HEK293T (cell line): ENCODE measurements at places on chromosomes 12 and 14.

GRCh38 chr14:77279719-77280118 is 8.7 kb upstream of the NGB start:
- no peak for DNase-seq

- peak; percentile 97 for DNase-seq
Measured at GRCh38 chr12:12999959-13000615, at the start of gene HEBP1. Gene HEBP1, minus strand, starts transcription at chr12:13000265. Its CDS starts 151 bp downstream, at chr12:13000114.

- DNase-seq = no peak
Measured at GRCh38 chr14:68675233-68675577, 117.7 kb downstream of the ZFP36L1 start.

- DNase-seq = no peak
Measured at GRCh38 chr12:92079054-92079385, 66.6 kb downstream of the BTG1 start.

DNA sequence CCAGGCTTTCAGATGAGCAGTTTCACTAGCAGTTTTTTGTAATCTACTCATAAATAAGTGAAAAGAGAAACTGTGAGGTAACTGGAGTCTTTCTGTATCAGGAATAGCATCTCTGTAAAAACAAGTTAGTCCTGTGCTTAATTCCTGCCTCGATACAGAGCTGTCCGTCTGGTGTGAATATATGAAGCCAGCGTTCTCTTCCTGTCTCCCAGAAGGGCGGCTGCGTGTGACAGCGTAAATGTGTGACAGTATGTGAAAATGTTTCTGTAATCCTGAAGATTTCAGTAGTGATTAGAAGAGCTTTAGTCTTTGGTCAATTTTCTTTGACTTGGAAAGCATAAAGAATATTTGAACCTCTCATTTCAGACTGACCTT is 150.3 kb downstream of the FBXL14 start:
- no peak for DNase-seq

GRCh38 chr14:88616697-88617096 is 53.9 kb downstream of the ZC3H14 start:
- DNase-seq = no peak

- DNase-seq = no peak
Measured at GRCh38 chr12:112140728-112141127, 15.4 kb downstream of the TRAFD1 start.

DNA sequence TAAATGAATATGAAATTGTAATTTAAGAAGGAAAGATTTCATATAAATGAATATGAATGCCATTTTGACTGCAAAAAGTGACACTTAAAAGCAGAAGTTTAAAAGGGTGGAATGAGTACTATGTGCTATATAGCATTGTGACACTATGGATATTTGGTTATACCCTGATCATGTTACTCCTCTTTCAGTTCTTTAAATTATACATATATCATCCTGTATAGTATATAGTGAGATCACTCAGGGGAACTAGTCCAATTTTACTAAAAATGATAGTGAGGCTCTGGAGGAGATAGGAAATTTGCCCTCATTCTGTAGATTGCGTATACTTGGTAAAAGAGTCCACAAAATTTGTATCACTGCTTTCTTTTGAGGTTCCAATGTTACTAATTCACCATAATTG is 155.7 kb upstream of the BTG1 start:
- no peak for DNase-seq

GRCh38 chr14:74942608-74943007 is 12.8 kb downstream of the PGF start:
- DNase-seq = no peak

GRCh38 chr14:69750495-69750894 is 16.4 kb upstream of the SRSF5 start:
- no peak for DNase-seq

- DNase-seq = no peak
Measured at GRCh38 chr14:76201162-76201561, 49.4 kb downstream of the GPATCH2L start.

DNA sequence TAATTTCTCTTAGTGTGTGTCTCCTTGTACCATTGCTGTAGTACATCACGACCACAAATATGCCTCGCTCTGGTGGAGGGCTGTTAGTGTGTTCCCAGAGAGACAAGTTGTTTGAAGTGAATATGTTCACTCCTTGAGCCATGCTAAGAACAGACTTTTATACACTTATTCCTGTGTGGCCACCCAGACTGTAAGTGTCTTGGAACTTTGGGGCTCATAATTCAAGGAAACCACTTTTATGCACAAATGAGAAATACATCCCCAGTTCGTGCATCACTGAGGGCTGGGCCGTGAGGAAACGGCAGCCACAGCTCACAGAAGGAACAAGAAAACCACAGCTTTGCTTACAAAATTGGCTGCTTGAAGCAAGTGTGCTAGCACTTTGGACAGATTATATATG is 362.2 kb upstream of the DDHD1 start:
- DNase-seq = no peak

- DNase-seq = no peak
Measured at GRCh38 chr14:103523575-103523954, 935 bp upstream of the CKB start.

GRCh38 chr14:99654235-99654985 is 9.5 kb downstream of the HHIPL1 start:
- DNase-seq = no peak

GRCh38 chr12:101564912-101565311 is 29.9 kb upstream of the MYBPC1 start:
- DNase-seq = no peak

- no peak for DNase-seq
Measured at GRCh38 chr12:53725824-53726223, 1.4 kb downstream of the CALCOCO1 start.

- DNase-seq = no peak
Measured at GRCh38 chr12:83122623-83122934, 435.9 kb downstream of the TMTC2 start.

- no peak for DNase-seq
Measured at GRCh38 chr14:24167469-24168114, 4.3 kb upstream of the REC8 start.

DNA sequence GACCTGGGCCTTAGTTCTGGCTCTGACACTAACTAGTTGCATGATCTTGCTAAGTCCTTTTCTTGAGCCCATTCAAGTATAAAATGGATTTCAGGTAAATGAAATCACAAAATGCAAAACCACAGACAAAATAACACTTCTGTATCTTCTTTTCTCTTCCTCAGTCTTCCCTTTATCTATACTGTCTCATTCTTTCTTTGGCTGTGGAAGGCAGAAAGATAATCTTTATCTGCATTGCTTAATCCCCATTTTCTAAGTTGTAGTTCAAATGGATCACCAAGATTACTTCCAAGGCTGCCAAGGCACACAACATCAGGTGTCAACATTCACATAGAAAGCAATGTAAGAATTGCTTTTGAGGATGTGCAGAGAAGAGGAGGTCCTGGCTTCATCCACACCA is 30.3 kb downstream of the TESPA1 start:
- DNase-seq = no peak

DNA sequence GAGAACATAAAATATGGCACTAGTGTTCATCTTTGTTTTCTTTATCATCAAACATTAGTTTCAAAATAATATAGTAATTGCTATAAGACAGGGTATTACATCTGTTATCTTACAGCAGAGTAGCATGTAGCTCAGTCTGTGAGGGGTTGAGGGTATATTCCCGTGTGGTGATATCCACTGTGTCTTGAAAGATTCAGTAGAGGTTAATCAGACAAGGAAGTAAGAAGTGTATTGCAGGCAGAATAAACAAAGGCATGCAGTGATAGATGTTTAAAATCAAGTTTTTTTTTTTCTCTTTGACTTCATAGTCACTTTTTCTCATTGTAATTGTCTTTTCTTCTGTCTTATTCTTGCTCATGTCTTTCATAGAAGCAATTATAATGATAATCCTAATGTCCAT is 48.3 kb downstream of the METTL25 start:
- DNase-seq = no peak

GRCh38 chr14:91327250-91327595 is 82.7 kb upstream of the GPR68 start:
- no peak for DNase-seq
